Gastroesophageal sphincter (tissue), 4 donors: ENCODE measurements at places on chromosomes 1 and 21.

DNA sequence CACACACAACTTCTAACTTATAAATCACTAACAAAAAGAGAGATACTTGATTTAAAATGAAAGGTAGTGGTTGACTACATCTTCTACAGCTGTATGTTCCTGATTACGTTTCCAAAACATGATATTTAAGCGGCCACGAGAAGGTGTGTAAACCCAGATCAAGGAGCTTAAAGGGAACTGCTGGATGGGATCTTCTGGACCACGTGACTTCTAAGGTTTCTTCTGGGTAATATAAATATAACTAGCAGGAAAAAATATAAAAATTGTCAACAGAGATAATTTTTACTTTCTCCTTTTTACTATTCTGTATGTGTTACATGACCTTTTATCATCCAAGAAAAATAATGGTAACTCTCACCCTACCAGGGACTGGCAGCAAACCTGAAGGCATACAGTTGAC, 66.2 kb downstream of the TTLL7 start:
- no peak for ATAC-seq

DNA sequence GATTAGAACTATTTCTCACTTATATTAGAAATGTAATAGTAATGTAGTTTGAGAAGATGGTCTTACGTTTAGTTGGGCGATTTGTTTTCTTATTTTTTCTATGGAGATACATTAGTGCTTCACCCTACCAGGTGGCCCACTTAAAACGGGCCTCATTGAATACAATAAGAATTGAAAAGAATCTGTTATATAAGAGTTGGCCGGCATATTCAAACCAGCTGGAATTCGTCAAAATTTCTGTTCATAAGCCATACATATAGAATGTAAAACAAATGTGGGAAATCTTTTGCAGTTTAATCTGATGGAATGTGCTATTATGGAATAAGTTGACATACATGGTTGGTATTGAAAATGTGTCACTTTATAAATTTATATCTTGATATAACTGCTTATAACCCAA, 96.4 kb upstream of the C1orf105 start:
- no peak for ATAC-seq

DNA sequence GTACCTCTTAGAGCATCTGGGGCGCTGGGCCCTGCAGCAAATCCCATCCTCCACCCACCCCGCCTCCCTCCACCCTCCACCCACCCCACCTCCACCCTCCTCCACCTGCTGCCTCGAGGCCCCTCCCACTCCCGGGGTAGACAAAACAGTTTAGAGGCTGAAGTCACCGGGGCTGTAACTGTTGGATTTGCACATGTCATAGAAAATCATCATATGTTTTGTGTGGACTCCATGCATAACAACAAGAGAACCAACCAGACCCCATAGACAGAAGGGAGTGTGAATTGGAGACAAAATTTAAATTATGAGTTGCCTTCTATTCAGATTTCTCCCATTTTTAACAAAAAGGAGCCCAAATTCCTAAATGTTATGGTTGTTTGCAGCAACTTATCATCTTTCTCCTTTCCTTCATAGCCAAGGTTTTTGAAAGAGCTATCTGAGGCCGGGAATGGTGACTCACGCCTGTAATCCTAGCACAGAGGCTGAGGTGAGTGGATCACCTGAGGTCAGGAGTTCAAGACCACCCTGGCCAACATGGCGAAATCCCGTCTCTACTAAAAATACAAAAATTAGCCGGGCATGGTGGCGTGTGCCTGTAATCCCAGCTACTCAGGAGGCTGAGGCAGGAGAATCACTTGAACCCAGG, 28.2 kb upstream of the LGALS8 start:
- no peak for ATAC-seq

- peak; percentile 31 for ATAC-seq
These were observed 29.8 kb downstream of the SLC30A1 start for GRCh38 chr1:211549092-211549711.

- peak; percentile 40 for ATAC-seq
These were observed 34.6 kb downstream of the COQ8A start for GRCh38 chr1:226974544-226975258.

GRCh38 chr1:231924180-231924579, 297.6 kb downstream of the DISC1 start:
- ATAC-seq, result no peak

DNA sequence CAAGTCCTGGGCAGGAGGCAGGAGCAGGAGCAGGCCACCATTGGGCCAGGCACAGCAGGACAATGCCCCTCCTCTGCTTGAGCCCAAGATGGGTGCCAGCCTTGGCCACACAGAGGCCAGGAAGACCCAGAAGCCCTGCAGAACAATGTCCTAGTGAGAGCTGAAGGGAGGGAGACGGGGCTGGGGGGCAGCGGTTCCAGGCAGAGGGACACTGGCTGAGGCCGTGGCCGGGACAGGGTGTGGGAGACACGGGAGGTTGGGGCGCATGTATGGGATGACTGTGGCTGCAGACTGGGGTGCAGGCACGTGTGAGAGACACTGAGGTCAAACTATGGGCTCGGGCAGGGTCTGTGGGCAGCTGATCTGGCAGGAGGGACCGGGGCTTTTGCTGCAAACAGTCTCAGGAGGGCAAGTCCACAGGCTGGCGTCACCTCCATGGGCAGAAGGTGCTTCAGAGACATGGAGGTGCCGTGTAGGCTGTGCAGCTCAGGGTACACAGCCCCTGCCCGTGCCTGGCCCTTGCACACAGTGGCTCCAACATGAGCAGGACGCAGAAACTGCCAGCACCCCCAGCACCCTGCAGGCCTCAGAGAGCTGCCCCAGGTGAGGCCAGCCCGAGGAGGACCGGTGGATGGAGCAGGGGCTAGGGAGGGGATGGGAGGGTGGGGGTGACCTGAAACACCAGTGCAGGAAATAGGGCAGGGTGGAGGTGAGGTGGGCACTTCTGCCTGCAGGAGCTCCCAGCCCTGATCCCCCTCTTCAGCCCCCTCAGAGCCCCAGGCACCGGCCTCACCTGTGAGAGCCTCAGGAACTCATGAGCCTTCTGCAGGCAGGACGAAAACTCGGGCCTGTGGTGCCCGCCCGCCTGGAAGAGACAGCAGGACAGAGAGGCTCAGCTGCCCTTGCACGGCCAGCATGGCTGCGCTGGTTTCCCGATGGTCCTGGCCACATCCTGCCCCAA, 19.5 kb downstream of the LSS start:
- ATAC-seq, result no peak
